ENCODE measurements at places on chromosomes 5 and 9. TPM values are rescaled to one million over a fixed set of nuclear protein-coding genes. Genes with fewer than 3 reads are reported as not detected.
A peak's percentile ranks its signal among the peaks of the same experiment; 100 is the strongest.

ENTREP1 gene
- not detected for total RNA-seq

- no peak for DNase-seq
Observed at GRCh38 chr5:100840789-100841188, 62.3 kb downstream of the ST8SIA4 start.

GRCh38 chr9:113368982-113369854 is 7.6 kb downstream of the HDHD3 start:
- DNase-seq: no peak

DNA sequence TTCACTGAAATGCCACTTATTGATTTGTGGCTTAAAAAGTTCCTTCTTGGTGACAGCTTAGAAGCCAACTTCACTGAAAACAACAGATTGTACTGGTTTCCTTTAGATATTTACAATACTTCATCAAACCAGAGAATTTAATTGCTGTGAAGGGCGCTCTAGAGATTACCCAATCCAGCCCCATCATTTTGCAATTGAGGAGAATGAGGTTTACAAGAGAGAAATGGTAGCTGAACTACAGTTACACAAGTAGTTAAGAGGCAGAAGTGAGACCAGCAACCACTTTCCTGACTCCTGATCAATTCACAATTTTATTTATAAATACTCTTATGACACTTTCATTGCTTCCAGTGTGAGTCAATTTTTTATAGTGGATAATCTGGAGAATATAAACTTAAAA is 103.5 kb upstream of the APC start:
- no peak for DNase-seq

GRCh38 chr5:57455511-57456455 is 26.8 kb downstream of the ACTBL2 start:
- peak; percentile 45 for DNase-seq

DNA sequence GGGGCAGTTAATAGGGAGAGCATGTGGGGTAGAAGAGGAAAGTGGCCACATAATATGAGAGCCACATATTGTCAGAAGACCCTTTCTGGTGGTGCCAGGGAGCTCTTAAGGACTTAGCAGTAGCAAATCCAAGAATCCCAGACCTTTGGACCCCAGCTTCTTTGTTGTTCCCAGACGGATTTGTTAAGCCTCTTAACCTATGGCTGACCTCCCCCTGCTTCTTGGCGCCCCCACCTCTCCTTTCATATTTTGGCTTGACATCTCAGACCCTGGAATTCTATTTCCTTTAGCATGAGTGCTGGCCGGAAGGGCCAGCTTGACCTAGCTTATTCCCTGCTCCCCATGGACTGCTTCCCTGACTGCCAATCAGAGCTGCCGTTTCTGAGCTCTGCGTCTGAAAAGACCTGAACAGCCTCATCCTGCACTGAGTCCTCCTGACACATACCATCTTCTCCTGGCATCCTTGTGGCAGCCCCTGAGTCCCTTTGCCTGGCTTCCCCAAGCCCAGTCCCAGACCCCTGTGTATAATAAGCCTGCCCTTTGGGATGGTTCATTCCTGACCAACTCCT is 116.3 kb downstream of the PRKACG start:
- no peak for DNase-seq

DNA sequence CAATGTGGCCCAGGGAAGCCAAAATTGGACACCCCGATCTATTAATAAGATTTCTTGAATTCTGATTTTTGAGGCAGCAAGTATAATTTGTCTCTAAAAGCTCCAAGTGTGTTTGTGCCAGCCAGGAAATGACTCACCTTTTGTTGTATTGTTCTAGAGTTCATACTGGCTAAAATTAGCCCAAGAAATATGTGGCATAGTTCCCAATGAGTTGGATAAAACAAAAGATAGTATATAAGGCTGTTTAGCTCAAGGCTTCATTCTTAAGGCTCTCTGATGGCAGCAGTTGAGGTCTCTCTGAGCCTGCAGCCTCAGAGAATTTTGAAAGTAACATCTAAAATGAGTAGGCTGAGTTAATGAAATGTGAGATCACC is 21.6 kb downstream of the HMGXB3 start:
- DNase-seq: peak; percentile 97

- DNase-seq: no peak
Observed at GRCh38 chr5:67426961-67427849, 230.6 kb upstream of the CD180 start.

GRCh38 chr5:136374638-136375037 is 9.3 kb upstream of the TRPC7 start:
- DNase-seq: no peak

- DNase-seq: no peak
Observed at GRCh38 chr5:127589309-127590030, 59.4 kb upstream of the CTXN3 start.

DNA sequence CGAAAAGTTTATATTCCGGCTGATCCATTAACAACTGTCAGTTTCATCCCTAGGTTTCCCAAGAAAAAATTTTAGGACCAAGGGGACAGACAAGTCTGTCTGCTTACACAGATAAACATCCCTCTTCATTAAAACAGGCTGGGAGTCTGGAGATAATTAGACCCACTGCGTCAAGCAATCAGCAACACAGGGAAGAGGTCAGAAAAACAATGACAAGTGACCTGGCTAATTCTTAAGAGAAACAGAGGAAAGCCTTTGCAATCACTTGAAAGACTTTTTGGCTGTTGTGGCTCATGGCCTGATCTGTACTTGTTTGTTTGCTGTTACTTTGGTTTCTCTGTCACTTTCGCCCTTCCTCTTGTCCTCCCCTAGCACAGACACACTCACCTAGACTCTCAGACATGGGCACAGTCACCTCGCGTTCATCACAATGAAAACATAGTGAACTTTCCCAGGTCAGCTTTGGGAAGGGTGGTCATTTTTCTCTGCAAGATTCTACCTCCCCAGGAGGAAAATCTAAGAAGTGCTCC is 2.9 kb upstream of the CCDC192 start:
- DNase-seq: no peak

- DNase-seq: no peak
Observed at GRCh38 chr9:96360976-96361375, 22.5 kb downstream of the SLC35D2 start.

DNA sequence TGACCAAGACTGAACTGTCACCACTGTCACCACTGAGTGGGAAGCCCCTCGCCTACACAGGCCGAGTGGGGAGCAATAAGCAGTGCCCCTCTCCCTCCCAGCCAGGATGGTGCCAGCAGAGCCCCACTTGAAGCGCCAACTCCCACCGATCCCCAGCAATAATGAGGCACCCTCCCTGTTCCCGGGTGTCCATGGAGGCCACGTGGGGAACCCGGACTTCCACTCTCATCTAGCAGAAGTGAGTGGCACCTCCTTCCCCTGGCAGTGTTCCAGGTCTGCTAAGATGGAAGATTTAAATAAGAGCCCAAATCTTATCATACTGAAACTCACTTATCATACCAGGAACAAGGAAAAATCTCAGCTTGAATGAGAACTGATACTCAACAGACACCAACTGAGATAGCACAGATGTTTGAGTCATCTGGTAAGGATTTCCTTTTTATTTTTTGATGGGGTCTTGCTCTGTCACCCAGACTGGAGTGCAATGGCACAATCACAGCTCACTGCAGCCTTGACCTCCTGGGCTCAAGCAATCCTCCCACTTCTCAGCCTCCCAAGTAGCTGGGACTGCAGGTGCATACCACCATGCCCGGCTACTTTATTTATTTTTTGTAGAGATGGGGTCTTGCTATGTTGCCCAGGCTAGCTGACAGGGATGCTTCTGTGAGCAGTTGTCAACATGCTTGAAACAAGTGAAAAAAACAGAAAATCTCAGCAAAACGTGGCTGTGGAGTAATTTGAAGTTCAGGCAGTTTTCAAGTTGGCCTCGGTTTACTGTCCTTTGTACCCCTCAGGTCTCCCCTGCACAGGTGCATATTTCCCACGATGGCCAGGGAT is 29.6 kb upstream of the ASS1 start:
- DNase-seq: no peak

GHR gene
- total RNA-seq: under 0.01 TPM

- peak; percentile 51 for DNase-seq
Observed at GRCh38 chr9:114899461-114899860, 30.9 kb downstream of the TNFSF8 start.

CAMK4 gene
- total RNA-seq: 10.5 TPM

BTNL3 gene
- total RNA-seq: not detected

DNA sequence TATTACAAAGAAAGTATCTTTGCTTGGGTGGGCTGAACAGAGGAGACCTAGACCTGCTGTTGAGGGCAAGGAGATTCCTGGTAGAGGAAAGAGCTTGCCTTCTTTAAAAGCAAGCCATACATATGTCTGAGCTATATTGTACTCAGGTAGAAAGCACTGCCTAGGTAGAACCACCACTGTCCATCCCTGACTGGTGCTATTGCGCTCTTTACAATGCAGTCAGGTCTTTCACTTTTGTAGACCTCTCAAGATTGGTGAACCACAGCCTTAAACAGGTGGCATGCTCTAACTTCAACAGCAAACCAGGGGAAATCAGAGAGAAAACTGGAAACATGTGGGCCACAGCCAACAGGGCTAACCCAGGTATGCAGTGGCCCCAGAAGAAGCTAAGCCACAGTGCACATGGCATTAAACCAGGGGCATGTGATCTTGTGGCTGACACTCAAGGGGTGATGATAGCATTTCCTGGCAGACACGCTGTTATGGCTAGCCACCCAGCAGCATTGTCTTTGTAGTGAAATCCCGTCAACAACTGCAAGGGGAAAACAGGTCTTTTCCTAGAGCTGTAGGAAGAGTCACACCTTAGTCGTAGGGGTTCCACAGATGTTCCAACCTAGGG is 253.9 kb upstream of the PCSK5 start:
- no peak for DNase-seq

- peak; percentile 84 for DNase-seq
Observed at GRCh38 chr5:127988146-127988760, 95.3 kb upstream of the SLC12A2 start.

DNA sequence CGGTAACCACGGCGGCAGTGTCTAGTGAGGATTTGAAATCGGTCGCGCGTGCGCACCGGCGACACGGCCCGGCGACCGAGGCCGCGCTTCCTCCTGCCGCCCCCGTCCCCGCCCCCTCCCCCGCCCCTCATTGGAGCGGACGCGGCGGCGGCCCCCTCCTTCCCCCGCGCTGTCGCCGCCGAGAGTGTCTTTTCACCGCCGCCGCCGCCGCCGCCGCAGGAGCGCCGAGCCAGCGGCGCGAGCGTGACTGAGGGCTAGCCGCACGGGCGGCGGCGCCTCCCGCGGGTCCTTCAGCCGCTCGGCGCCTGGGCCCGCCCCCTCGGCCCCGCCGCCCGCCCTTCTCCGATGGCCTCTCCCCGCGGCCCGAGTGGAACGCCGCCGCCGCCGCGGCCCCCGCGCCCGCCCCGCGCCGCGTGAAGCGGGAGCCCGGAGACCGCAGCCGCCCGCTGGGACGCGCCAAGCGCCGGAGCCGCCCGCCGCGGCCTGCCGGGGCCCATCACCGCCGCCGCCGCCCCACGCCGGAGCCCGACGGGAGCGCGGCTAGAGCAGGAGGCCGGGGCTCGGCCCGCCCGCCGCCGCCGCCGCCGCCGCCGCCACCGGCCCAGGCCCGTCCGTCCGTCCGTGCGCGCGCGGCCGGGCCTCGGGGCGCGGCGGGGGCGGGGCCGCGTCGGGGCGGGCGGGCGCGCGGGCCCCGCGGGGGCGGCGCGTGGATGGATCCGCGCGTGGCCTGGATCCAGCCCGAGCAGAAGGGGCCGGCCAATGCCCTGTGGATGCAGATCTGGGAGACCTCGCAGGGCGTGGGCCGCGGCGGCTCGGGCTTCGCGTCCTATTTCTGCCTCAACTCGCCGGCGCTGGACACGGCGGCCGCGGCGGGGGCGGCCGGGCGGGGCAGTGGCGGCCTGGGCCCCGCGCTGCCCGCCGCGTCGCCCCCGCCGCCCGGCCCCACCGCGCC is at the start of gene TENT4A:
TSS of gene TENT4A (plus strand) at position 159 of the 952 bp plus-strand sequence. CDS start at position 711, 552 bp downstream.
- no peak for DNase-seq

DNA sequence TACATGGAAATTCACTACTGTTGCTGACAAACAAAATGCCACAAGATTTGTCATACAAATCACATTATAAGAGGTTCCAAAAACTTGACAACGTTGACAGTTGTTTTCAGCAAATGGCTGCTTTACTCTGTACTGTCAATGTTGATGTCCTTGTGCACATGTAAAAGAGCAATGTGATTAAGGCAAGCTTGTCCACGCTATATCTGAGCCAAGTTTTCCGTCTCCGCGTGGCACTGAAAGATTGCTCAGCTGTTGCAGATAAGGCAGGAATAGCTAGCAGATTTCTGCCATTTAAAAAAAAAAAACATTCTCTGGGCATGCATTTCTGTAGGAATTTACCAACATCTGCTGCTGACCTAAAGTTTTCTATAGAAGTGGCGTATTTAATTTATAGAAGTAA is 46.4 kb upstream of the MEF2C start:
- DNase-seq: no peak

- no peak for DNase-seq
Observed at GRCh38 chr9:94005272-94005901, 50.2 kb upstream of the BARX1 start.

DNA sequence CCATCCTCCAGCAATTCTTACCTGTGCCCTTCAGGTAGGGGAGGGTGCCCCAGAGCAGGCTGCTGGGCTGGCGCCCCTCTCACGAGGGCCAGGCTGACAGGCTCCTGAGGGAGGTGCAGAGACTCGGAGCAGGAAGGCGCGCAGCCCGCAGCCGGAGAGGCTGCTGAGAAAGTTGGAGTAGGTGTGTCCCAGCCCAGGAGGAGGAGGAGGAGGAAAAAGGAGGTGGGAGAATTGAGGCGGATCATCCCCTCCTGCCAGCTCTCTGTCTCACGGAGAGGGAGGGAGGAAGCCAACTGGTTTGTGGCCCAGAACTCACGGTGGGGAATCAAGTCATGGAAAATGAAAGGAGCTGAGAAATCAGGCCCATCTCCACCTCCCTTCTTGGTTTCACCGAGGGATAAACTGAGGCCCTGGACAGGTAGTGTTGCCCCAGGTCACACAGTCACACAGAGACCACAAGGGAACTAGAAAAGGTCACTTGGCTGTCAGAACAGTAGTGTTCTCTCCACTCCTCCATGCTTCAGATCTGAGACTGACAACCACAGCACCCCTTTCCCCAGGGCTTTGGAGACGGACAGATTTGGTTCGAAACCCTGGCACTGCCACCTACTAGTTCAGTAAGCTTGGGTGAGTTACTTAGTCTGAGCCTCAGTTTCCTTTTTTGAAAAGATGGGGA is at the start of gene FAT2:
TSS of gene FAT2 (minus strand) at position 188 of the 676 bp plus-strand sequence. CDS start 22,400 bp downstream, outside the sequence.
- no peak for DNase-seq

DNA sequence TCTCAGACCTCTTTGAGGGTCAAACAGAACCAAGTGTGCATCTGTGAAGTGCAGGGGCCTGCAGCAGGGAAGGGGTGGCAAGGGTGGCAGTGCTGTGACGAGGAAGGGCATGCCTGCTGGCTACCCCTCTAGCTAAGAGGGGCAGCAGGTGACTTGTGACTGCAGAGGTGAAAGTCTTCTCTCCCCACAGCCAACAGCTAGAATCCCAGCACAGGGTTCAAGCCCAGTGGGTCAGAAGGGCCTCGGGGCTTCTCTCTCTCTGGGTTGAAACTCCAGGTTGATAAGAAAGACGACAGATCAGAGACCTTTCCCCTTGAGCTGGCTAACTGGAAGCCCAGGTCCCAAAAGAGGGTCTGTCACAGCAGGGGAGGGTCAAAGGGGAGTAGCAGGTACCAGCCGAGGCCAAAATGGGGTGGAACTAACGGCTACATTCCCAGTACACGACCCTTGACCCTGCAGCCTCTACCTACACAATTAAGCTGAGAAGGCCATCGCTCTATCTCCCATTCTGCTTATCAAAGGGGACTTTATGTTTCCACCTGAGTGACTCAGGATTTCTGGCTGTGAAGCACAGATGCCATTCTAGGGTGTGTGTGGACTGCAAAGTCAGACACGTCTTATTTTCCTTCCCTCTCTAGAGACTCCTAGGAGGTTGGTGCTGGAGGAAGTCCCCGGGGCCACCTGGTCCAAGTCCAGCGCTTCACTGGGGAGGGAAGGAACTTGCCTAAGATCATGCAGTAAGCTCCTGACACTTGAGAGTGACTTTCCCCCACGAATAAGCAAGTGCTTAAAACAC is 14.6 kb downstream of the ANKS6 start:
- DNase-seq: no peak
